ENCODE measurements at places on chromosomes 1 and 21. TPM values are rescaled to one million over a fixed set of nuclear protein-coding genes. Genes with fewer than 3 reads are reported as not detected.

The APCS gene
- 0.84 TPM for total RNA-seq

The TTLL10 gene
- 2.3 TPM for total RNA-seq

The DCST1 gene
- not detected for total RNA-seq

The DAP3 gene
- total RNA-seq, result 106 TPM

The DFFB gene
- total RNA-seq, result 4.5 TPM

The FYB2 gene
- 0.32 TPM for total RNA-seq

The ALG6 gene
- total RNA-seq, result 19.8 TPM

The BTG2 gene
- 66.4 TPM for total RNA-seq

The A3GALT2 gene
- total RNA-seq, result not detected

The SAMD13 gene
- 22.2 TPM for total RNA-seq

The LIN28A gene
- not detected for total RNA-seq

The DEPDC1 gene
- 24.1 TPM for total RNA-seq

The SPATA17 gene
- 1.1 TPM for total RNA-seq

The HSD3B1 gene
- 0.72 TPM for total RNA-seq

The TDRD5 gene
- total RNA-seq, result 0.80 TPM

The EPHB2 gene
- total RNA-seq, result 150 TPM

The PROX1 gene
- 14.7 TPM for total RNA-seq

The SPATA46 gene
- not detected for total RNA-seq

The OVAAL gene
- not detected for total RNA-seq

The IQCC gene
- total RNA-seq, result 4.3 TPM

The RSPH1 gene
- 7.5 TPM for total RNA-seq

The SETD4 gene
- 22.7 TPM for total RNA-seq

The SLC6A17 gene
- not detected for total RNA-seq

The SPRR3 gene
- total RNA-seq, result not detected

The RXFP4 gene
- total RNA-seq, result 4.6 TPM

The PIK3C2B gene
- 67.6 TPM for total RNA-seq

The PEX19 gene
- total RNA-seq, result 59.3 TPM

The MFSD2A gene
- total RNA-seq, result 15.6 TPM

The DNAH14 gene
- total RNA-seq, result 9.6 TPM

Measured in colonic mucosa (tissue), 4 donors.